Activated CD4-positive, alpha-beta memory T cell treated with anti-CD3 and anti-CD28 coated beads for 36 hours (primary cell): ENCODE measurements at places on chromosomes 5 and 9.

DNA sequence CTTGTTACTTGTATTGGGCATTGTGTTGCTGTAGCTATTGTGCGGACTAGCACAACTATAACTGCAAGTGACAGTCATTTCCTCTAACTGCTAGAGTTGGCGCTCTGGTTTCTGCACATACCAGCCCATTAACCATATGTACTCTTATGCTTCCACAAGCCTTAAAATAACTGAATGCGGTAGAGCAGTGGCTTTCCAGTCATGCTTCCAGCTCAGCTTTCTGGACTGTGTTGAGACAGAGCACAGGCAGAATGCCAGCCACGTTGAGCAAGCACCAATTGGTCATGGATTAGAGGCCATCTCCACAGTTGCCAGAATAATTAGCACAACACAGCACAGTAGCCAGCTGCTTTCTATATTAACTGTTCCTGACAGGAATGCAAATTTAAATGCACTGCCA lies 12.2 kb downstream of the INVS start:
- no peak for DNase-seq

DNA sequence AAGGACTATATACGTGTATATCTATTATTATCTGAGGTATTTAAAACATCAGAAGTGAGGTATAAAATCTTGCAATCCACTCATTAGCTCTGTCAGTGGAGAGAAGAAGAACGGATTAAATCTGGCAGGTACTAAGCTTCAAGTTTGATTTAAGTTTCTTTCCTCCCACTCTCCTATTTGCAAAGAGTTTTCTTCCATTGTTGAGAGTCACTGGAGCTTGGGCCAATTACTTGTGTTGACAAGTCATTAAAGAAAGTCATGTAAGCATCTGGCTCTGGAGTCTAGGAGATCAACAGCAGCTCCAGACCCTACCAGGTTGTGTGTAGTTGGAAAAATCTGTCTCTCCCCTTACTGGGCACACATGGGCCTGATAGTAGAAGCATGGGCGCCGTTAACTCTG lies 476.8 kb upstream of the SMARCA2 start:
- DNase-seq = no peak

- no peak for DNase-seq
These were observed 561.2 kb upstream of the C9orf72 start for GRCh38 chr9:28134446-28134976.

DNA sequence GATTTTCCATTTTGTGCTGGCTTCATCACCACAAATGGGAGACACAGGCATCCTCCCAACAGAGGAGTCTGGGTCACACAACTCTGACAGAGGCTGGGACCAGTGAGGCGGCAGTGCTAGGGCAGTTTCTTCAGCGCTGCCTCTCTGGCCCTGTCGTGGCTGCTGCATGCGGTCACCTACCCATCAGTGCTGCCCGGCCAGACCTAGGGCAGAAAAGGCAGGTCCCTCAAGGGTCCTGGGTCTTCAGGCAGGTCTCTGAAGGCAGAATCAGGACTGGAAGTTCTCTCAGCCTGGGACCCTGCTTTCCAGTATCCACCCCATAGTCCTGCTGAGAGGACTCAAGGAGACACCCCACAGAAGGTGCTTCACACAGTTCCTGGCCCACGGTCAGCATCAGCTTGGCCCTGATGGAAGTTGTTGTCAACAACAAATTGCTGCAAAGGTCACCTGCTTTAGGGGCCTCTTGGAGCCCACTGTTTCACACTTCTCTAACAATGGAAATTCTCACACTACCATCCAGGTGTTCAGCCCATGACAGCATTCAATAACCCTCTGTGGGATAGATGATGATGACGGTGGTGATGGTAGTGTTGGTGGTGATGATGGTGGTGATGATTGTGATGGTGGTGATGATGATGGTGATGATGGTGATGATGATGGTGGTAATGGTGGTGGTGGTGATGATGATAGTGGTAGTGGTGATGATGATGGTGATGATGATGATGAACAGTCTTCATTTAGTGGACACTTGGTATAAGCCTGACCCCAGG lies 146.4 kb upstream of the PPP1R26 start:
- DNase-seq = no peak

GRCh38 chr5:173247041-173247440 lies 12.0 kb upstream of the NKX2-5 start:
- no peak for DNase-seq

GRCh38 chr5:118902656-118903438 lies 85.5 kb downstream of the DTWD2 start:
- no peak for DNase-seq

DNA sequence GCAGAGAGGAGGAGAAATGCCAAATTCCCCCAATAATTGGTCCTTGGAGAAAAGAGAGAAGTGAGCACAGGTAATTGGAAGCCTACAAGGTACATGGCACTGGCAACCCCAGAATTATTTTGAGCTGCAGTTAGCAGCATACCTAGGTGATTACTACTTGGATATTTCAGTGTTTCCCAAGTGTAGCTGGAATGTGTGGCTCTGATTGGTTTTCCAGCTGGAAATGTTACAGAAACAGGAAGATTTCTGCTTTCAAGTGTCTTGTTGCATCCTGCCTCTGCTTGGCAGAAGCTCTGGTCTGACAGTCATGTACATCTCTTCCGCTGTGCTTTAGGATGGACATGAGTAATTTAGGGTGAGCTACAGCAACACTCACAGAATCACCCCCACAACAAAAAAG lies 262.1 kb downstream of the ENC1 start:
- no peak for DNase-seq

DNA sequence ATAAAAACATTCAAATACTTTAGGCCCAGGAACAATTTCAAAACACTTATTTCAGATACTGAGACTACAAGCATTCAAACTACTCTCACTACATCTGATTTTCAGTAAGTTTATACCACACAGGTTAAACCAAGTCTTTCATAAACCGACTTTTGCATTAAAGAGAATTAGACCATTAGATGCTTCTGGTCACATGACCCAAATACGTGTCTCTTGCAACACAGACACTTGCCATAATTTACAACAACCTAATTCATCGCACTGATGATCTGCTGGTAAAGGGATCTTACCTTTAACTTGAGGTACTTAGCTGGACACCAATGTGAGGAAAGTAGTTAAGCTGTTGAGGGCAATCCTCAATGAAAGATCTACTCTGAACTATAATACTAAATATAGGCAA lies 3.2 kb downstream of the HNRNPH1 start:
- no peak for DNase-seq

GRCh38 chr9:105233873-105234272 lies 10.6 kb upstream of the SLC44A1 start:
- DNase-seq = no peak

- no peak for DNase-seq
These were observed 205.8 kb downstream of the GABBR2 start for GRCh38 chr9:98502976-98503325.

DNA sequence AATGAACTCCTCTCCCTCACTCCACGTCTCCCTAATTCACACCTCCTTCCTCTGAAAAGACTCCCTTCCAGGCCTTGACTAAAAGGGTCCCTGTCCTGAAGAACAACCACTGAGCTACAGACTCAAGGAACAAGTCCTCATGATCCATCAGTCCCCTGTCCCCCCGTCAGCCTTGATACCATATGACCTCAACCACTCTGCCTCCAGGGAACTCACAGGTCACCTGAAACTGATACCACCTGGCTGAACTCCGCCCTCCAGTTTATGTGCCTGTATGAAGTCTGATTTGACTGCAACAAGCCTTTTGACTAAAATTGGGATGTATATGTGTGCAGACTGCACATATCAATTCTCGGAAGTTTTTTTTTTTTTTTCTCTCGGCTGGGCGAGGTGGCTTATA lies 88.7 kb downstream of the UGCG start:
- DNase-seq = no peak

DNA sequence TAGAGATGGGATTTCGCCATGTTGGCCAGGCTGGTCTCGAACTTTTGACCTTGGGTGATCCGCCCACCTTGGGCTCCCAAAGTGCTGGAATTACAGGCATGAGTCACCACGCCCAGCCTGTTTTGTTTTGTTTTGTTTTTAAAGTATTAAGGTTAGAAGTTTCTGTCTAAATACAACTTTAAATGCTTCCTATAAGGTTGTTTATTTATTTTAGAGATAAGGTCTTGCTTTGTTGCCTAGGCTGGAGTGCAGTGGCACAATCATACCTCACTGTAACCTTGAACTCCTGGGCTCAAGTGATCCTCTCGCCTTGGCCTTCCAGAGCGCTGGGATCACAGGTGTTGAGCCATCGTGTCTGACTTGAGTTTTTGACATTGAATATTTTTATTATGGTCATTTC lies 11.4 kb downstream of the MRRF start:
- no peak for DNase-seq

- no peak for DNase-seq
These were observed 25.0 kb downstream of the C5orf15 start for GRCh38 chr5:133943475-133943817.

- peak; percentile 88 for DNase-seq
These were observed 3.5 kb upstream of the PDLIM7 start for GRCh38 chr5:177500685-177501522.

DNA sequence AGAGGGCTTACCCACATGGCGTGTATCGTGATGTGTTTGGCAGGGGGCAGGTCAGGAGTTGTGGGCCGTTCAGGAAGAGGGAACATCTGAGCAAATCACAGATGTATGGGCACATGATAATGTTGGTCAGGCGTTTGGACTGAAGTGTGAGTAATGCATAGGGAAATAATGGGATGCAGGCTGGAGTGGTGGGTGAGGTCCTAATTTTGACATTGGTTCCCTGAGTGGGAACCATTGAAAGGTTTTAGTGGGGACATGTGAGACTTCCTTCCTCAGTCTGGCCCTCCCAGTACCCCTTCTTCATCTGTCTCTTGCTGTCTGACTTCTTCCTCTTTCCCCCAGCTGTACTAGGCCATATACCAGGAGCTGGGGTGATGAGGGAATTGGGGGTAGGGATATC lies 7.6 kb downstream of the OTULIN start:
- DNase-seq = no peak

- DNase-seq = no peak
These were observed 241.9 kb upstream of the NREP start for GRCh38 chr5:111998871-111999270.

GRCh38 chr9:70260007-70260443 lies 1.2 kb downstream of the SMC5 start:
- DNase-seq = peak; percentile 15

DNA sequence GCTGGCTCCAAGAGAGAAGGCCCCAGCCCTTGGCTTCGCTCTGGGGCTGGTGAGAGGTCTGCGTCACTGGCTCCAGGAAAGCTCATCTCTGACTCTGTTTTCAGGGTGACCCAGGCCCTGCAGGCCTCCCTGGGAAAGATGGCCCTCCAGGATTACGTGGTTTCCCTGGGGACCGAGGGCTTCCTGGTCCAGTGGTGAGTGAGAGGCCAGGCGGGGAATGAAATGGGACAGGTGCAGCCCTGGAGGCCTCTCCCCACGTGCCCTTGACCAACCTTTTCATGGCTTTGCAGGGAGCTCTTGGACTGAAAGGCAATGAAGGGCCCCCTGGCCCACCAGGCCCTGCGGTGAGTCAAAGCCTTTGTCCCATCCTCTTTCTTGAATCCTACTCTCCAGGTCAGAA lies 75.7 kb upstream of the FCN2 start:
- no peak for DNase-seq

DNA sequence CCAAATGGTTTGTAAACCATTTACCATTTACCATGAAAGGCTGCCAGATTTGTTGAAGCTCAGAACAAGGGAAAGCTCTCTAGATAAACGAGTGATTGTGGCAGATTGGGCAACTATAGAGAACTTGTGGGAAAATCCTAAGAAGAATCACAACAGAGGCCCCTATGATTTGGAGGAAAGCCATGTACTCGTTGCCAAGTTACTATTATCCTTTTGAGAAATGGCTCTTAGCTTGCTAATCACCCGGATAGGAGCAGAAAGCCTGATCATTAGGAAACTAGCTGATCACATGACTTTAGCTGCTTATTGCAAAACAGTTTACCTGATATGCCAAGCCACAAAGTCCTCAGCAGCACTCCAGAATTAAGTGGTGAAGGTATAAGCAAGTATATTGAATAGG lies 23.5 kb upstream of the ATG10 start:
- no peak for DNase-seq

GRCh38 chr9:99069075-99069474 lies 35.8 kb upstream of the TGFBR1 start:
- no peak for DNase-seq

DNA sequence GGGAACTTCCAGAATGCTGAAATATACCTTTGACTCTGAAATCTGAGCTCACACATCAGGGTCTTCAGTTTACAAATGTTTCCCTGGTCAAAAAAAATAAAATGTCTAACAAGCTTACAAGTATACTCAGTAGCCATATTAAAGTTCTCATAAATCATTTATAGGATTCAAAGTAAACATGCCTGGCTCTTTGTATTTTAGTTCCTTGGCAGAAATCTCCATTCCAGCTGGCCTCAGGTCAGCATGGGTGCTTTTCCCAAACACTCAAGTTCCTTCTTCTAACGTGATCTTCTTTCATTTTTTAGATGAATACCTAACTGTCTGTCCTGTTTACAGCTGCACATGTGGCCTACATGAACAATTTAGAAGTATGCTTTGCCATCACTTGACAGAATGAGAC lies 263.2 kb downstream of the GAS1 start:
- no peak for DNase-seq

GRCh38 chr5:51377151-51378060 lies 5.8 kb upstream of the ISL1 start:
- DNase-seq = no peak

DNA sequence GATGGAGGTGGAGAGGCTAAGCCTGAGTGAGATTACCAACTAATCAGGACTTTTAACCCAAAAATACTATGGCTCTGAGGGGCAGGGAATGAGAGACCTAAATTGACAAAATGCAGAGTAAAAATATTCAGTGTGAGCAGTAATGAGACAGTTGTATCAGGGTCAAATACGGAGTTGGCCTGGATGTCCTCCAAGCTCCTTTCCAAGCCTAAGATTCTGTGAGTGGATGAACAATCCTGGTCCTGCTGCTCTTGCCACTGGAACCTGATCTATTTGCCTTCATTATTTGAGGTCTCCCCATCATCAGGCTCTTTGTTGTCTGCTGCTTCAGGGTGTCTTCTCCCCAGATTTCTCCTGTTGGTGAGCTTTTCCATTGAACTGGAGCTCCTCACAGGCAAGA lies 1.1 kb downstream of the PDCD1LG2 start:
- no peak for DNase-seq

DNA sequence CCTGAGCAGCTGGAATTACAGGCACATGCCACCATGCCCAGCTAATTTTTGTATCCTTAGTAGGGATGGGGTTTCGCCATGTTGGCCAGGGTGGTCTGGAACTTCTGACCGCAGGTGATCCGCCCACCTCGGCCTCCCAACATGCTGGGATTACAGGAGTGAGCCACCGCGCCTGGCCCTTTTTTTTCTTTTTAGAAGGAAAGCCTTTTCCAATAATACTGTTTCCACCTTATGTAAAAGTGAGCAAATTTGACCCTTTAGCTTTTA lies 23.7 kb upstream of the F2R start:
- no peak for DNase-seq

GRCh38 chr5:68464424-68464823 lies 248.9 kb downstream of the PIK3R1 start:
- DNase-seq = peak; percentile 85

- peak; percentile 25 for DNase-seq
These were observed 7.5 kb downstream of the PFDN1 start for GRCh38 chr5:140295414-140295813.

- DNase-seq = no peak
These were observed 122.1 kb downstream of the EBF1 start for GRCh38 chr5:158977642-158978041.
